ENCODE measurements at places on chromosomes 4 and X. TPM values are rescaled to one million over a fixed set of nuclear protein-coding genes. Genes with fewer than 3 reads are reported as not detected.

The MGARP gene
- total RNA-seq, result not detected

The RENBP gene
- 12.8 TPM for total RNA-seq

The RPL9 gene
- 1,540 TPM for total RNA-seq

The KCNIP4 gene
- not detected for total RNA-seq

The PNCK gene
- total RNA-seq, result 0.15 TPM

The RRH gene
- total RNA-seq, result not detected

The PNMA5 gene
- not detected for total RNA-seq

The RBBP7 gene
- total RNA-seq, result 134 TPM

The UXT gene
- 173 TPM for total RNA-seq

The MAGEE2 gene
- total RNA-seq, result not detected

The HSD17B13 gene
- total RNA-seq, result 0.10 TPM
